ENCODE measurements at places on chromosomes 1 and 21.

- H3K27me3 ChIP-seq: no peaks in the 10 kb centered on the region
- no peak overlapping the region for H3K27ac ChIP-seq
- no peaks in the 10 kb centered on the region for H3K4me1 ChIP-seq
- DNase-seq: no peak
- H3K4me3 ChIP-seq: no peak overlapping the region
- H3K36me3 ChIP-seq: no peaks in the 10 kb centered on the region
Observed at GRCh38 chr1:200265881-200266280, 144.0 kb downstream of the ZNF281 start.

DNA sequence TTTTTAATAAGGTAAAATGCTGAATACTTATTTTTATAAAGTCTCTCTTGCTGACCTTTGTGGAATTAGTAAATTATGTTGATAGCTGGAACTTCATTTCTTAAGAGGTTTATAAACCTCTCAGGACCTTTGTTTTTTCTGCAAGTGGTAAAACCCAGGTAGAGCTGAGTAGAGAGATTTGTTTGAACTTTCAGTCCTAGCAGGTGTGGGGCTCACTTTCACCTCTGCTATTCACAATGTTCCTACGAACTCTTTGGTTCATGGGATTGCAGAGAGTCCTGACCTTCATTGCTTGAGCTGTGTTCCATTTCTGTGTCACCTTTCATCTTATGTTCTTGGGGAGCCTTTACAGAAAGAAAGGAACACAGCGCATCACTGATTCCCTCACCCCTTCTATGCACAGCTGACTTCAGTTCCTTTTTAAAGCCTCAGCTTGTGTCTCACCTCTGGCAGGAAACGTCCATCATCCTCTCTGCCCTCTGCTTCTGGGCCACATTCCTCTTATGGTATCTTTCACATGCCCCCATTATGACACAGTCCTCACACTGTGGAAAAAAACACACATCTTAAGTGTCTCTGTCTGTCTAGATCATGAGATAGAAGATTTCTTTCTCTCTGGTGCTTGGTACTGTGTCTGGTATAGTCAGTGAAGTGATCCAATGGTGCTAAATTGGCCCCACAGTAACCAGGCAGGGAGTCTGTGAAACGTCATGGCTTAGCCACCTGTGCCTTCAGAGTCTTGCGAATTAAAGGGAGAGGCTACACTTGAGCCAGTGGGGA lies 262.5 kb upstream of the B3GALT2 start:
- no peaks in the 10 kb centered on the region for H3K27me3 ChIP-seq
- no peaks in the 10 kb centered on the region for H3K36me3 ChIP-seq
- H3K27ac ChIP-seq: no peak overlapping the region
- H3K4me1 ChIP-seq: no peaks in the 10 kb centered on the region

DNA sequence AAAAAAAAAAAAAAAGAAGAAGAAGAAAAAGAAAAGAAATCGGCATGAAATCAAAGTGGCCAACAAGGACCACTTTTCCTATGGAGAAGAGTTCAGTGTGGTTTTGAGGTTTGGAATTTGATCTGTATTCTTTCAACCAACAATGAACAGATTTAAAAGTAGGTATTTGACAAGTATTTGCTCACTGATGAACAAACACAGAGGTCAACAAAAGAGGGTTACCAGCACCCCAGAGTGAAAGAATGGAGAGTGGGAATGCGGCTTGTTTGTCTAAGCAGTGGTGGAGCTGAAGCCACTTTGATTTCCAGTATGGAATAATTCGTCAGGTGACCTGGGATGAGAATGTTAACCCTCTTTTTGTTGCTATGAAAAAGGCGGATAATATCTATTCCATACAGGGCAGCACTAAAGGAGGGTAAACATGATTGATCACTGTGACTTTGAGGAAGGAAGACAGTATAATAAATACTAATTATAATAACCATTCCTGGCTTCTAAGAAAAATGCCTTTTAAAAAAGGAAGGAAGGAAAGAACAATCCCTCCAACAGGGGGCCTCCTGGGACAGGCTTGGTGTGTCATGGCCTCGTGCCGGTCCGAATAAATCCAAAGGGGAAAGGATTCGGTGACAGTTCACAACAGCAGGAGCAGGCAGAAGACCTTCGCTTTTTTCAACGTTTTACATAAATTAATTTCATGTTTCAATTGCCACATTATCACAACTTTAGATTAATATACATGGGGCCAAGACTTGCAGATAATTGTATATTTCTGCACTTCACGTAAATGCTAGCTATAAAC lies 37.2 kb upstream of the SIM2 start:
- no peak overlapping the region for H3K4me3 ChIP-seq
- no peaks in the 10 kb centered on the region for H3K36me3 ChIP-seq
- H3K4me1 ChIP-seq: no peaks in the 10 kb centered on the region
- H3K27me3 ChIP-seq: peaks cover 2% of the 10 kb centered on the region

GRCh38 chr1:165753934-165754333 lies 14.7 kb downstream of the TMCO1 start:
- peaks cover 15% of the 10 kb centered on the region for H3K36me3 ChIP-seq
- H3K4me3 ChIP-seq: no peak overlapping the region
- H3K27me3 ChIP-seq: no peaks in the 10 kb centered on the region
- H3K27ac ChIP-seq: no peak overlapping the region

DNA sequence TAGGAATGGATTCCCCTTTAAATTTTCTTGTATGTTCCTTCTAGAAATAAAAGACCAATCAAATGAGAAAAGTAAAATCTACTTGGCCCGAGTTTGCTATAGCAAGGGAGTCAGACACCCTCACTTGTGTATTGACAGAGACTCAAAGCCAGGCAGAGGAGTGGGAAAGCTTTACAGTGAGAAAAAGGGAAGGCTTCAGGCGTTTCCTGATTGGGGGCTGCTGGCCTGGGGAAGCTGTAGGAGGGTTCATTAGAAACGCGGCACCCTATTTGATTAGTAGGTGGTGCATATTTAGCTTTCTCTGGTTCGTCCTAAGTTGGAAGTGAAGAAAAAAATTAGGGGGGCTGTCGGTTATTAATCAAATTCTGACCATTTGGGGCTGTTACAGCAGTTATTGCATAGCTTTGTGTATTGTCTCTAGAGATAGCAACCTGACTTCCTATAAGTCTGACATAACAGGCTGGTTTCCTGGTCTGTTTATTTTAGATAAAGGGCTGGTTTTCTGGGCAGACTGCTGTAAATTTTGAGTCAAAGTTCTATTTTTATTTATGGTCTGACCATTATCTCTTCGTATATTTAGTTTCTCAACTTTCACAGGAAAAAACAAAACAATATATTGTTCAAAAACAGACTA lies 10.0 kb downstream of the SLC25A24 start:
- H3K4me3 ChIP-seq: no peak overlapping the region
- no peaks in the 10 kb centered on the region for H3K27me3 ChIP-seq
- peak overlapping the region; percentile 22 for H3K27ac ChIP-seq
- peaks cover 6% of the 10 kb centered on the region for H3K36me3 ChIP-seq

DNA sequence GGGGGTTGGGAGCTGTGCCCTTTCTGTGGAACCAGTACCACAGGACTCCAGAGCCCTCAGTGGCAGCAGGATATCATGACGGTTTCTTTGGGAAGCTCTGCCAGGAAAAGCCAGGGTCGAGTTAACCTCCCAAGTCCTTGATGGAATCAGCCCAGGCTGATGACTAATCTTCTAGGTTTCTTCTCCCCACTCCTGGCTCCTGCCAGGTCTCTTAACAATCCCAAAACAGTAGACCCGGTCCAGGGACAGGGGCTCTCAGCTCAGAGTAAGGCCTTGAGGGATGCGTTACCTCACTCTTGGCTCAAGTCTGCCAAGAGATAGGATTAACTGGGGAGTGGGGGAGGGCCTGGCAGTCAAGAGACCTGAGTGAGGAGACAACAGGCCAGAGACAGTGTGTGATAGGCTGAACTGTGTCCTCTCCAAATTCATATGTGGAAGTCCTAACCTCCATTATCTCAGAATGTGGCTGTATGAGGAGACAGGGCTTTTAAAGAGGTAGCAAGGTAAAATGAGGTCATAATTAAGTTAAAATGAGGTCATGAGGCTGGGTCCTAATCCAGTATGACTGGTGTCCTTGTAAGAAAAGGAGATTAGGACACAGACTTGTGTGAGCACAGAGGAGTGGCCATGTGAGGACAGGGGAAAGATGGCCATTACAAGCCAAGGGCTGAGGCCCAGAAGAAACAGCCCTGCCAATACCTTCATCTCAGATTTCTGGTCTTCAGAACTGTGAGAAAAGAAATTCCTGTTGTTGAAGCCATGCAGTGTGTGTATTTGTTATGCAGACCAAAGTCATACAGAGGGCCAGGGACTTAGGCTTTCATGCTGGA lies 95.0 kb downstream of the BEND5 start:
- H3K4me3 ChIP-seq: no peak overlapping the region
- H3K27ac ChIP-seq: no peak overlapping the region
- H3K36me3 ChIP-seq: no peaks in the 10 kb centered on the region
- DNase-seq: no peak
- no peaks in the 10 kb centered on the region for H3K27me3 ChIP-seq
- H3K4me1 ChIP-seq: peaks cover 3% of the 10 kb centered on the region

- no peak overlapping the region for H3K4me3 ChIP-seq
- no peak overlapping the region for H3K27ac ChIP-seq
- no peaks in the 10 kb centered on the region for H3K4me1 ChIP-seq
- no peaks in the 10 kb centered on the region for H3K27me3 ChIP-seq
- peaks cover 6% of the 10 kb centered on the region for H3K36me3 ChIP-seq
- DNase-seq: no peak
Observed at GRCh38 chr1:180916771-180917170, 4.1 kb downstream of the KIAA1614 start.

DNA sequence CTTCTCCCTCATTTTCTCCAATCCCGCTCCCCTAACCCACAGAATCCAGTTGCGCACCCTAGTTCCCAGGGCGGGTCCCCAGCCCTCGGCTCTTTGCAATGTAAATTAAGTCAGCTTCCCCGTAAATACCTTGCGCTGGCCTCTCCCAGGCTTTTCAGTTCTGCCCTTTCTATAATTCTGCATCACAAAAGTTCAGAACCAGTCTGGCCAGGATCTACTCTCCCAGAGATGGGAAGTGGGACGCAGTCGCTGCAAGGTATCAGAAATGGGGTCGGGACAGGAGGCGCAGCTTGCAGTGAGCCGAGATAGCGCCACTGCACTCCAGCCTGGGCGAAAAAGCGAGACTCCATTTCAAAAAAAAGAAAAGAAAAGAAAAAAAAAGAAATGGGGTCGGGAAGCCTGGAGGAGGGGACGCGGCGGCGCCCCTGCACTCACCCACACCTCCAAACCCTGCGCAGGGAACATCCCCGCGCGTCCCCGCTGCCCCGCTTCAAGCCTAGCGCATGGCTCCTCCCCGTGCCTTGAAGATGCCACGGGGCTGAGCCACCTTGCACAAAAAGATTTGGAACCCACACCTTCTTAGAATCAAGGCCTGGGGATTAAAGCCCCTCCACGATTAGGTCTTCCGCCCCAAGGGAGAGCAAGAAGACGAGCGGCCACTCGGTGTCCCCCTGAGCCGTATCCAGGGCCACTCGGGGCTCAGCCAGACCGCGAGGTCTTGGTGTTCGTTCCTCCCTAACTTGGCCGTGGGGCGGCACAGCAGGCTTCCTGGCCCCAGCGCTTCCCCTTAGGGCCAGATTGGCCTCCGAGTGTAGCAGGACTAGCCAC lies 27.2 kb upstream of the ITLN2 start:
- H3K4me1 ChIP-seq: no peaks in the 10 kb centered on the region
- peaks cover 3% of the 10 kb centered on the region for H3K27me3 ChIP-seq
- no peak overlapping the region for H3K4me3 ChIP-seq
- DNase-seq: peak; percentile 6
- H3K36me3 ChIP-seq: no peaks in the 10 kb centered on the region
- no peak overlapping the region for H3K27ac ChIP-seq

- H3K27me3 ChIP-seq: no peaks in the 10 kb centered on the region
- no peak for DNase-seq
- peaks cover 12% of the 10 kb centered on the region for H3K4me1 ChIP-seq
- H3K4me3 ChIP-seq: no peak overlapping the region
Observed at GRCh38 chr1:6703016-6703415, 1.4 kb upstream of the DNAJC11 start.

- no peak overlapping the region for H3K27ac ChIP-seq
- H3K36me3 ChIP-seq: no peaks in the 10 kb centered on the region
- H3K4me3 ChIP-seq: no peak overlapping the region
- no peak for DNase-seq
- H3K27me3 ChIP-seq: peaks cover 28% of the 10 kb centered on the region
- H3K4me1 ChIP-seq: peaks cover 10% of the 10 kb centered on the region
Observed at GRCh38 chr1:162823231-162823630, 32.7 kb downstream of the HSD17B7 start.

DNA sequence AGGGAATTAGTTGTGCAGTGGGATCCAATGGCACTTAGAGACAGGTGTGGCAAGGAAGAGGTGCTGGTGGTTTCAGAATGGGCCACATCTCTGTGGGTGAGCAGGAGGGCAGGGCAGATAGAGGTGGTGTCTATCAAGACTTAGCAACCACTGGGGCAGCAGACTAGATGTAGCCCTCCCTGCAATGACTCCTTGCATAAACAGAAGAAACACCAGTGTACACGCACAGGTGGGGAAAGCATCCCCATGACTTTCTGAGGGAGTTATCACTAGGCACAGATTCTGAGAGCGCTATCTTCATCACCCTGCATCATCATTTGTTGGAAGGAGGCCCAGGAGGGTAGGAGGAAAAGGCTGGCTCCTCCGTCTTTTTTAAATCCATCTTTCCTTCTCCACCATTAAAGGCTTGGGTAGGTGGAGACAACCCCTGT lies 58.4 kb downstream of the PLXNA2 start:
- no peak for DNase-seq
- H3K4me1 ChIP-seq: peaks cover 50% of the 10 kb centered on the region
- no peak overlapping the region for H3K4me3 ChIP-seq
- no peaks in the 10 kb centered on the region for H3K36me3 ChIP-seq
- no peak overlapping the region for H3K27ac ChIP-seq
- no peaks in the 10 kb centered on the region for H3K27me3 ChIP-seq

DNA sequence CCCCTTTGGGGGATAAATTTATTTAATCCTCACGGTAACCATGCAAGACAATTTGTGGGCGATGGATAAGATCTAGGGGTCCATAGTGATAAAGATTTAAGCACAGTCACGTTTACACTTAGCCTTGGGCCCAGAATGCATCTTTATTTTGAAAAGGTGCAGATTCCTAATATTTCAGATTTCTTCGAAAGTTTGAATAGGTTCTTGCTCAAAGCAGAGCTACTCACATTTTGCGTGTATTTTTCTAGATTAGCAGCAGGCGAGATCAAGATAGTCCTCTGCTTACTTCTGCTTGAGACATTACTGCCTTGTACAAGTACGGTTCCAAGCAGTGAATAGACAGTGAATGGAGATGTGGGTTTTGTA lies 647 bp downstream of the TSEN15 start:
- peak overlapping the region; percentile 99 for H3K4me3 ChIP-seq
- H3K4me1 ChIP-seq: no peaks in the 10 kb centered on the region
- H3K27ac ChIP-seq: no peak overlapping the region
- no peaks in the 10 kb centered on the region for H3K36me3 ChIP-seq
- H3K27me3 ChIP-seq: no peaks in the 10 kb centered on the region

DNA sequence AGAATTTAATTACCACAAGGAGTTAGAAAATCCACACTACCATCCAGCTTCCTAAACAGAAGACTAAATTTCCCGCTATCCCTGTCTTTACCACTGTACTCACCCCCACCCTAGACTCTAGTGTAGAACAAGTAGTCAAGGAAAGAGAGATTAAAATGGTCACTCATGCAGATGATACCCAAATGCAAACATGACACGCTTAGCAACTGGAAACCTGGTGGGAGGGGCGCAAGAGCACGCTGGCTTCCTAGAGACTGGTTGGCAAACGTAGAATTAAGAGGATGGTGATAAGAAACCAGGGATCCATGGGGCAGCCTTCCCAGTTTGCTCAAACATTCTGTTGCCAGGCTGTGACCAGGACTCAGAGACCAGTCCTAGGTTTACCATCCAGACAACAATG lies 9.9 kb upstream of the LDLRAD1 start:
- no peaks in the 10 kb centered on the region for H3K27me3 ChIP-seq
- H3K4me3 ChIP-seq: no peak overlapping the region
- no peaks in the 10 kb centered on the region for H3K4me1 ChIP-seq

All from lung (tissue), 17 donors.